ENCODE measurements at places on chromosomes 13 and 19.

DNA sequence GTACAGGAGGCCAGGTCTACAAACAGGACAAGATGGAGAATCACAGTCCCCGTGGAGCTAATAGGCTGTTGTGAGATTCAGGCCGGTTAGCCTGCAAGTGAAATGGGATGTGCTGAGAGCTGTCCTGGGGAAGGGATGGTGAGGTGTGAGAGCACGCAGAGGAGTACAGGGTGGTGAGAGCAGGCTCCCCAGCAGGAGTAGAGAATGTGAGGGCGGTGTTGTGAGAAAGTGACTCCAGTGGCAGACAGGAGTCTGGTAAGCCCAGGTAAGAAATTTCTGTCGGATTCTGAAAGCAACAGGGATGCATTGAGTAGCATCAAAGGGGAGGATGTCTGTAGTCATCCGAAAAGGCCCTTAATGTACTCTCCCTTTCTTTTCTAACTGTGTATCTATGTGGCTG, 50.7 kb upstream of the GPR183 start:
- DNase-seq: peak; percentile 12

- no peak for DNase-seq
Measured at GRCh38 chr13:86446311-86446710, 647.1 kb upstream of the SLITRK6 start.

DNA sequence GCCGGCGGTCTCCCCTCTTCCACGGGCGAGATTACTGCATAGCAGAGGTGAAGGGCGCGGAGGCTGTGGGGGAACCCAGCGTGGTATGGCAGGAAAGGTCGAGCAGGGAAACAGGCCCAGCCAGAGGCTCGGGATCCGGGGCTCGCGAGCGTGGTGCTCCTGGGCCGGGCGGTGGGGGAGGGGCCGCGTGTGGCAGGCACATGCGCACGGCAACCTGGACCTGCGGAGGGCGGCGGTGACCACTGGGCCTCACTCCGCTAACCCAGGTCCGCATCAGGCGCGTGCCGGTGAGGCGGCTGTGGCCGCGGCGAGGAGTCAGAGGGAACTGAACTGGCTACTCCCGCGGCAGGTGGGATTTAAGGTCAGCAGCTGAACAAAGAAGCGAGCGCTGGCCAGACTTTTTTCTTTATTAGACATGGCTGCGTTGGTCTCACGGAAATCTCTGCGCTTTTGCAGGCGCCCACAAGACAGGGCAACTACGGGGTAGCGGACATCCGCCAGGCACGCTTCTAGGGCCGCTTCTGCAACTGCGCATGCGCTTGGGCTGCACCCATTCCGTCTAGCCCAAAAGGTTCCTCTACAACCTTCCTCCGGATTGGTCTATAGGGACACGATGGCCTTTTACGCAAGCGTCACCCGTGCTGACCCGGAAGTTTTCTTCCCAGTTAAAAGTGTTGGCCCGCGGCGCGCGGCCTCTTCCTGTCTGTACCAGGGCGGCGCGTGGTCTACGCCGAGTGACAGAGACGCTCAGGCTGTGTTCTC, at the start of gene RPS5:
RPS5 (plus strand) TSS at position 694 of the 762 bp plus-strand sequence. CDS start 869 bp downstream, outside the sequence.
- DNase-seq: peak; percentile 99

GRCh38 chr19:41703602-41704293, 4.7 kb upstream of the CEACAM5 start:
- no peak for DNase-seq

- no peak for DNase-seq
Measured at GRCh38 chr13:94188201-94188854, 291.2 kb downstream of the DCT start.

GRCh38 chr19:19744641-19745040, 11.7 kb upstream of the ZNF14 start:
- no peak for DNase-seq

DNA sequence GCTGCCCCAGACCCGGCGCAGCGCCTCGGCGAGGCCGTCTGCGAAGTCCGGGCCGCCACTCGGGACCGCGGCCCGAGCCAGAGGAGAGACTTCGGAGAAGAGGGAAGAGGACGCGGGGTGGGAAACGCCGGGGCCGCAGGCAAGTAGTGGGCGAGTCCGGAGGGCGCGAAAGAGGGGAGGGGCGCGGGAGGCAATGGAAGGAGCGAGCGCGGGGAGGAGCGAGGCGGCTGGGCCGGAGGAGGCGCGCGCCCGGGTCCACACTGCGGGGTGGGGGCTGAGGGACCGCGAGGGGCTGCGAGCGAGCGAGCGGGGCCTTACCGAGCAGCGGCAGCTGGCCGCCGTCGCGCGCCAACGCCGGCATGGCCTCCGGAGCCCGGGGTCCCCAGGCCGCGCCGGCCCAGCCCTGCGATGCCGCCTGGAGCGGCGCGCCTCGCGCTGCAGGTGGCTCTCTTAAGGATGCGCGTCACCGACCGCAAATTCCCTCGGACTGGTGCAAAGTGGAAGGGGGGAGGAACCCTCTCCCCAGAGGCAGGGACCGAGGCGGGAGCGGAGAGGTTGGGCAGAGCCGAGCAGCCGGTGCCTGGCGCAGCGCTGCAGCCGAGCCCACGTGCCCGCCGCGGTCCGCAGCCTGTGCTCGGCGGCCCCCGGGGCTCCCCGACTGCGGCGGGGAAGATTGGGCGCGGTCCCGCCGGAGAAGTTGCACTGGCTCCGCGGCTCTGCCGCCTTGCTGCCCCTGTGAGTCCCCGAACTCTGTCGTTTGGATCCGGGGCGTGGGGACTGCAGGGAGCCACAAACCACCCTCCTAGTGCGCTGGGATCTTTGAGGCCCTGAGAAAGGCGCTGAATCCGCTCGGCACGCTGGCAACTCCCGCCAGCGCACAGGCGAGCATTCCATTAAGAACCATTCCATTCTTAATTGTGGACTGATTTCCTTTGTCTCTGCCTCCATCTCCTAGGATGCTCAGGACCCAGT, at the start of gene FLT3:
FLT3 (minus strand) TSS at position 427 of the 972 bp plus-strand sequence; CDS start at position 361, 66 bp downstream.
- DNase-seq: peak; percentile 52

- DNase-seq: no peak
Measured at GRCh38 chr13:74778946-74779345, 644.7 kb upstream of the KLF12 start.

DNA sequence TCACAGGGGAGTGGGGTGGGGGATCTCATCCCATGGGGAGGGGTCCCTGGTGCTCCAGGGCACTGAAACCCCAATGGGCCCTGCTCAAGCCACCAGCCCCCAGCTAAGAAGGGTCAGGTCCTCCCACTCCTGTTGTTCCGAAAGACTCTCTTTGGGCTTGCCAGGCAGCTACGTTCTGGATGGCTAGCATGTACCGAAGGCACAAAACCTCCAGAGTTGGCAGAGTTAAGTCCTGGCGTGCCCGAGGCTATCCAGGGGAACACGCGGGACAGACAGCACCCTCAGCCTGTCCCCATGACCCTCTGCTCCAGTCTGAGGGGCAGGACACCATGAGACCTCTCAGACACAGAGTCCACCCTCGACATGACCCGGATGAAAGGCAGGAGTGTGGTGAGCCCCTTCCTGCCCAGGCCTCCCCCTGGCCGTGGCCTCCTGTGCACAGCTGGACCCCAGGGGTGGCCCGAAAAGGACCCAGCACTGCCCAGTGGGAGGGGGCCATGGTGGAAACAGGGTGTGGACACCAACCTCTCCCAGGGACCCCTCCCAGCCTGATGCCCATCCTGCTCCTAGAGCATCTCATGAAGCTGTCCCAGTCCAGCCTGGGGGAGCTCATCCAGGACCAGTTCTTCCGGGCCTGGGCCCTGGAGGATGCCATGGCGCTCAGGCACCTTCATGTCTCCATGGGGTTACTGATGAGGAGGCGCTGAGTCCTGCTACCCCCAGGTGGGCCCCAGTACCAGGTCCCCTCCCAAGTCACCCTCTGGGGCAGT, 53.0 kb upstream of the TPM4 start:
- no peak for DNase-seq

DNA sequence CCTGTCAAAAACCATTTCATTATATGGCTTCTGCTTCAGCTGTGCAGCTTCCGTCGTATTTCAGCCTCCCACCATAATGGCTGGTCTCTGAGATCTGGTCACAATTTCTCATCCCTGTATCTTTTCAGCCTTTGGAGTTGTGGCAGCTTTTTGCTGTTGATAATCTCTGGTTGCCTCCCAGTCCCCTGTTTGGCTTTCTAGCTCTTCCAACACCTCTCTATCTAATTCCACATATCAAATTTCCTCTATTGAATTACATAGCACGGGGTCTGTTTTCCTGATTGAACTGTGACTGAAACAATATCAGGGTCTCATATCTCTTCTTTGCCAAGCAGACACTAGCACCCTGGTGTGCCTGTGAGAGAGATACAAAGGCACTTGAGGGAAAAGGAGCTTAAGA, 222.1 kb upstream of the OBI1 start:
- no peak for DNase-seq

DNA sequence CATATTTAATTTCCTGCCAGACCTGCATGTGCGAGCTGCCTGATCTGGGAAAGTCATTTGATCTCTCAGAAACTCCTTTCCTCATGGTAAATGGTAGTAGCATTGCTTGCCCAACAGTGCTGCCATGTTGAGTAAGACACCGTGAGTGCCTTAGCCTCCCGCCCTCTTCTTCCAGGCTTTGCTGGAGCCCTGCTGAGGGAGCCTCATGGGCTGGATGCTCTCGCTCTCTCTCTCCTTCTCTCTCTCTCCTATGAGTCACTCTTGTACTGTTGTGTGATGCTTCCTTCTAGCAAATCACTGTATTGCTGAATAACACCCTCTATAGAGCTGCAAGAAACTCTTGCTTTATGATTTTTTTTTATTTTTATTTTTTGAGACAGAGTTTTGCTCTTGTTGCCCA, 365.5 kb downstream of the UQCRFS1 start:
- no peak for DNase-seq

DNA sequence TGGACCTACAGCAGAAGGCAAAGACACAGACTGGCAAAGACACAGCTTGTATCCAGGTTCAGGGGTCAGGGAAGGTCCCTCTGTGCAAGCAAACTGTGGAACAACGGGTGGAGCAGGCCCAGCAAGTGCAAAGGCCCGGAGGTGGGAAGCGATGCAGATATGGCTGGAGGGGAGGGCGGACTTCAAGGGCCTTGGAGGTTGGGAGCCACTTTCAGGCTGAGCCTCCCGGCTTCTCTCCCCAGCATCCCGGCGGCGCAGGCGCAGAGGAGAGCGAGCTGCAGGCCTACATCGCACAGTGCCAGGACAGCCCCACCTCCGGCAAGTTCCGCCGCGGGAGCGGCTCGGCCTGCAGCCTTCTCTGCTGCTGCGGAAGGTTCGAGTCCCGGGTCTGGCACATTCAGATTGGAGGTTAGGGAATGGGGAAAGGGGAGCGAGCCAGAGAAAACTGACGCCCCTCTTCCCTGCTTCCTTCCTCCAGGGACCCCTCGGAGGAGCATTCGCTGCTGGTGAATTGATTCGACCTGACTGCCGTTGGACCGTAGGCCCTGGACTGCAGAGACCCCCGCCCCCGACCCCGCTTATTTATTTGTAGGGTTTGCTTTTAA, 2.1 kb upstream of the PNPLA6 start:
- DNase-seq: no peak

DNA sequence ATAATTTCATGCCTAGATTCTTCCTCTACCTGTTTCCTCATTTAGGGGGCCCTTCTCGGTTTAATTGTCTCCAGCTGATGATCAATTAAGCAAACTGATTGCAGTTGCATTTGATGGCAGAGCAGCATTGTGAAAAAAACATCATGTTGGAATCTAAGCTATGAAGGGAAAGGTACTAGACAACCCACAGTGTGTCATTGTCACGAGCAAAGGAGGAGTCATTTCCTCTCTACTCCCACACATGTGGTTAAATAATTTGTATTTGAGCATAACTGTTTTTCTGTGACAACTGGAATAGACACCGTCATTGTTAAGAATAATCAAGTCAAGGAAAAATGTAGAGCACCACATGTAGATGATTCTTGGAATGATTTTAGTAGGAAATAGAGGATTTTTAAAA, 240.3 kb downstream of the DCT start:
- DNase-seq: peak; percentile 12

DNA sequence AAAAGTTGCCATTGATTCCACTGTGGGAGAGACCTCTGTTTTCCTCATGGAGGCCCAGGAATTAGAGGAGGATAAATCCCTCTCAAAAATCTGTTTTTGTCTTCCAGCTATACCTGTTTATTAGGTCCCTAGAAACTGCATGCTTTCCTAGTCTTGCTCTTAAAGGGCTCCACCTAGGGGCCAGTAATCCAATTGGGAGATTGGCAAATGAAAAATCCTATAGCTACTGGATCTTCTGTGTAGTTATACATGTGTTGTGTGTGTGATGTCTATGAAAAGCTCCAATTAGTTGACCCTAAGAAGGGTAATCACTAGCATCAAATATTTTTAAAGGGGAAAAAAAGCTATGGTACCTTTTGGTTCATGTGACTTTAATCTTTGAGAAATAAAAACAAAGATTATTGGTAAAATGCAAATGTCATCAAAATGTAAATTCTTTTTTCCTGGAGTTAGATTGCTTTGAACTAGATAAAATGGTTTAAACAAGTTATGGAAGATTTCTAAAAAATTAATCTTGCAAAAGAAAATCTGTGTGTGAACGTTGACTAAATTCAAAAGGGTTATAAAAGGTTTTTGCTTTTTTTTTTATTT, 63.4 kb upstream of the C1QTNF9B start:
- no peak for DNase-seq

DNA sequence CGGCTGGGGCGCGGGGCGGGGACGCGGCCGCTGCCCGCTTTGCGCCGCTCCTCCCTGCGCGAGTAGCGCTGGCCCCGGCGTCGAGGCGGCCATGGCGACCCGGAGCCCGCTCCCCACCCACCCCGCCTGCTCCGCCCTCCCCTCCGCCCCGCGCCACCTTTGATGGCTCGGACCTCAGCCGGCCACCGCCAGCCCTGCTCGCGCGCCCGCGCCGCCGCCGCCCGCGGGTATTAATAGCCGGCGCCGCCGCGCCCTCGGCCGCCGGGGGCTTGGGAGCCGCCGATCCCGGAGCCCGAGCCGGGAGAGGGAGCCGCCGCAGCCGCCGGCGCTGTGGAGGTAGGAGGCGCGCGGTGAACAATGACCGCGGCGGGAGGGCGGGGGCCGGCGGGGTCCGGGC, 261 bp downstream of the FARP1 start:
- DNase-seq: no peak

DNA sequence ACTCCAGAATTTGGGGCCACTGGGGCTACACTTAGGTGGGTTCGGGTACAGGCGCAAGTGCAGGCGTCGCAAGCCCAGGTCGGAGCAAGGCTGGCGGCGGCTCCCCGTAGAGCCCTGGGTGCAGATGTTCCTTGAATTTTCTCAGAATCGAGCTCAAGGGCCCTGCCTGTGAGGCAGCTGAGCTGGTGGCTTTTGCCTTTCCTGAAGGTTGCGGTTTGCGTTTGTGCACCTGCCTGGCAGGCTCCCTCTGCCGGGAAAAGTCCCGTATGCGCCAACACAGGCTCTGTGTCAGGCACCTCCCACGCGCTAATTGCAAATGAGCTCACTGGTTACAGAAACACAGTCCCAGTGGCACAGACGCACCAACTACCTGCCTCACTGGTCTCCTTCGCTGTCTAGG, 5.9 kb downstream of the DOHH start:
- DNase-seq: peak; percentile 62

- DNase-seq: no peak
Measured at GRCh38 chr19:56176881-56177280, 1.1 kb downstream of the GALP start.

DNA sequence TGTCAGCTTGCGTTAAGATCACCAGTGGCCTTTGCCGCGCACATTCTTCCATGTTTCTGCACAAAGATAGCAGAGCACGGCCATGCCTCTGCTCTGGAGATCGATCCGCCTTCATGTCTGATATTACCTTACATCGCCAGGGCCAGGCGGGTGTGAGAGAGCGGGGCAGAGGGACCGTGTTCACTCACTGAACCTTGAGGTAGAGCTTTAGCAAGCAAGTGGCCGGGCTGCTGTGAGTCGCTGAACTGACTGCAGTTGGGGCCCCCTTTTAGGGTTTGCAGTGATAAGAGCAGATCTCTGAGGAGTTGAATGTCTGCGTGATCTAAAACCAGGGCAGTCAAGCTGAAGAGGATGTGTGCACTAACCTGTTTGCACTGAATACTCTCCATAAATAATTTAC, 275.4 kb upstream of the OBI1 start:
- DNase-seq: no peak

Measured in CD4-positive, alpha-beta T cell treated with Interleukin-4 for 1 hour (primary cell).